ENCODE measurements at places on chromosomes 16 and 17.
A peak's percentile ranks its signal among the peaks of the same experiment; 100 is the strongest.

- DNase-seq: no peak
These were observed 54.1 kb downstream of the IGF2BP1 start for GRCh38 chr17:49051269-49051668.

DNA sequence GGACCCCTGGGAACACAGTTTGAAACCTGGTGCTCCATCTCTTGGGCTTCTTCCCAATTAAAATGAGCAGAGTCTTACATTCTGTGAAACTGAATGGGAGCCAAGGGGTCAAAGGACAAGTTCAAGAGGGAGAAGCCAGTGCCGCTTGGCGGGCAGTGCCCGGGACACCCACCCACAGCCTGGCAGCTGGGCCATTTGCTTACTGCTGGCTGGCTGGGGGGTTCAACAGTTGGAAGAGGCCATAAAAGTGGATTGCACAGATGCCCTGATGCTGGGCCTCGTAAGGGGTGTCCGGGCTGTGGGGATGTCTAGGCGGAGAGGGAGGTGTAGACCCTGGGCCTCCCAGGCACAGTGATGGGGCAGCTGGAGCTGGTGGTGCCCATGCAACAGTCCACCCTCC, 52.1 kb downstream of the CMIP start:
- no peak for DNase-seq

DNA sequence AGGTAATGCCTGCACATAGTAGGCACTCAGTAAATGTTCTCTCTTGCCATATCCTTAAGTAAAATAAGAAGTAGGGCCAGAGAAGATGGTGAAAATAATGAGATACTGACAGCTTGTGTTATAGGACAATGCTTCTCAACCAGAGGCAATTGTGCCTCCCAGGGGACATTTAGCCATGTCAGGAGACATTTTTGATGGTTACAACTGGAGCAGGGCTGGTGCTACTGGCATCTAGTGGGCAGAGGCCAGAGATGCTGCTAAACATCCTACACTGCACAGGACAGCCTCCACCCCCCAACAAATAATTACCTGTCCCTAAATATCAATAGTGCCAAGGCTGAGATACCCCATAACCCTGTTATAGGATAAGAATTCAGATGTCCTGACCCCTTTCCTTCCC, 1.7 kb downstream of the RAD51D start:
- peak; percentile 12 for DNase-seq

DNA sequence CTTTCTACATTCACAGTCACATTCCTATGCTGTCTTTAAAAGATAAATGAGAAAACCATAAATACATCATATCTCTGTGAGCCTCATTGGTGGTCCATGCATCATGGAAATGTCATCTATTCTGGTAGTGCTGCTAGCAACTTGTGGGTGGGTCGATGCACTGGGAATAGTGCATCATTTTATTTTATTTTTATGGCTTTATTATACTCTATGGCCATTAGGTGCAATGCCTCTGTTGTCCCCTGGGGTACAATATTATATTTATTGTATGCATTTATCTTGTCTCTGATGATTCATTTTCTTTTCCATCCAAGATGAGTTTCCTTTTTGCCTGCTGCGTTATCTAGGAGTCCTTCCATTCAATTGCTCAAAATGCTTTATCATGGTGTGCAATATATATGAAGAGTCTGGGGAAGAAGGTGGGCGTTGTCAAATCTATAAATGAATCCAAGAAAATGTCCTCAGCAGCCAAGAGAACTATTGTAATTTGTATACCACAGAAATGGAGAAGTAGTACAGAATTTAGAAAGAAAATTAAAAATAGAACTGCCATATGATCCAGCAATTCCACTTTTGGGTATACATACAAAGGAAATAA, 324.0 kb downstream of the KCNJ2 start:
- DNase-seq: no peak

DNA sequence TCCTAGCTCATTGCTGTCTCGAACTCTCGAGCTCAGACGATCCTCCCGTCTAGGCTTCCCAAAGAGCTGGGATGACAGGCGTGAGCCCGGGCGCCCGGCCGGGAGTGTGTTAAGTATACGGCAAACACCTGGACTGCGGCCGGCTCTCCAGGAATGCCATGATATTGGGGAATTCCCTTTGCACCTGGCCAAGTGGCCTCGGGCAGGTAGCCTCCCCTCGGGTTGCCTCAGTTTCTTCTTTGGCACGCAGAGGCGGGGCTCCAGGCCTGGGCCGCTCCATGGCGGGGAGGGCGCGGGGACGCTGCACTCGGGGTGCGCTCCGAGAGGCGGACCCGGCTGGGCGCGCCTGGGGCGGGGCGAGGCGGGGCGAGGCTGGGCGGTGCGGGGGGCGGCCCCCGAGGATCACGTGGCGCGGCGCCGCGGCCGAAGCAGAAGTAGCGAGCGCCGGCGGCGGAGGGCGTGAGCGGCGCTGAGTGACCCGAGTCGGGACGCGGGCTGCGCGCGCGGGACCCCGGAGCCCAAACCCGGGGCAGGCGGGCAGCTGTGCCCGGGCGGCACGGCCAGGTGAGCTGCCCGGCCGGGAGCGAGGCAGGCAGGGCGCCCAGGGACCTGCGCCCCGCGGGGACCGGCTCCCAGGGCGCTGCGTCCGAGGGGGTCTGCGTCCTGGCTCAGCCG, at the start of gene PLCG2:
TSS of gene PLCG2 (plus strand) at position 431 of the 675 bp plus-strand sequence. CDS start 6,699 bp downstream, outside the sequence.
- DNase-seq: peak; percentile 84

DNA sequence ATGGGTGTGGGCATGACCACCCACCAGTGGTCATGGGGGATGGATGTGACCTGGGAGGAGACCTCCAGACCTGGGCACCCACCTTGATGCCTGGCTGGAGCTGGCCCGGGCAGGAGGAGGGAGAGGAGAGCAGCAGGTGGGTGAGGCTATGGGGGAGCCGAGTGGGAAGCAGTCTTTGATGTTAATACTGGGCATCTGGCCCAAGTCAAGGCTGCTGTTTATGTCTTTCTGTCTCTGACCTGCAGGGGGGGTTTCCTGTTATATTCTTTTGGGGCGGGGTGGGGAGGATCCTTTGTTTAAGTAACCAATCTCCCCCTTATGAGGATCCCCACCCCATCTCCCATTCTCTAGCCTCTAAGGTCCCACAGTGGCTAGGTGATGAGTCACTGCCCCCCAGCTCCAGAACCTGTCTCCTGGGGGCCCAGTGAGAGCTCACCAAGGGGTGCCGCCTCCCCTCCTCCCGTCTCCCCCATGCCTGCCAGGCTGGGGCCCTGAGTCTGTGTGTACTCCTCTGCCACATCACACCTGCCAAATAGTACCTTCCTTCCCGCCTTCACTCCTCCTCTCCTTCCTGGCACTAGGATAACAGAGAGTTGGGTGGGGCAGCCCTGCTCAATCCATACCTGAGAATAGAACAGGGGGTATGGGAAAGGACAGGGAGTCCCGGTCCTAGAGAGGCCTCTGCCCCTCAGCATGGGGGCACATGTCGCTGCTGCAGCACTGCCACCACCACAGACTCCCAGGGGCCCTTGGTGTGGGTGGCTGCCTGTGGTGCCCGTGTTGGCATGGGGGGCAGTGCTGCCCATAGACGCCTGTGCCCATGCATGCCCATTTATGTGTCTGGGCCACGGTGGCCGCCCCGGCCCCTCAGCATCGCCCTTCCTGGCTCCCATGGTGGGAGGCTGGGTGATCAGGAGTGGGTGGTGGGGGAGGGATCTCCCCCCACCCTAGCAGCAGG, 7.3 kb downstream of the THRA start:
- peak; percentile 38 for DNase-seq

DNA sequence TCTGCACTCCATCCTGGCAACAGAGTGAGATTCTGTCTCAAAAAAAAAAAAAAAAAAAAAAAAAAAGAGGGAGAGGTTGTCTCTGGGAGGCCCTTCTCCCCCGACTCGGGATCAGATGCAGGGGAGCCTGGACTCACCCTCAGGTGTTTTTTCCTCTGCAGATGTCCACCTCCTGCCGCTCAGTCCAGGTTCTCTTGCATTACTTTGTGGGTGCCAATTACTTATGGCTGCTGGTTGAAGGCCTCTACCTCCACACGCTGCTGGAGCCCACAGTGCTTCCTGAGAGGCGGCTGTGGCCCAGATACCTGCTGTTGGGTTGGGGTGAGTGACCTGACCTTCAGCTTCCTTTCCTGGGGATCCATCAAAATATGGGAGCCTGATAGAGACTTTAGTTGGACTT, 34.1 kb downstream of the GLP2R start:
- no peak for DNase-seq

- DNase-seq: no peak
These were observed 32.3 kb upstream of the PVALEF start for GRCh38 chr17:81132770-81133723.

GRCh38 chr17:34730816-34731215, 151.4 kb downstream of the TMEM132E start:
- no peak for DNase-seq

DNA sequence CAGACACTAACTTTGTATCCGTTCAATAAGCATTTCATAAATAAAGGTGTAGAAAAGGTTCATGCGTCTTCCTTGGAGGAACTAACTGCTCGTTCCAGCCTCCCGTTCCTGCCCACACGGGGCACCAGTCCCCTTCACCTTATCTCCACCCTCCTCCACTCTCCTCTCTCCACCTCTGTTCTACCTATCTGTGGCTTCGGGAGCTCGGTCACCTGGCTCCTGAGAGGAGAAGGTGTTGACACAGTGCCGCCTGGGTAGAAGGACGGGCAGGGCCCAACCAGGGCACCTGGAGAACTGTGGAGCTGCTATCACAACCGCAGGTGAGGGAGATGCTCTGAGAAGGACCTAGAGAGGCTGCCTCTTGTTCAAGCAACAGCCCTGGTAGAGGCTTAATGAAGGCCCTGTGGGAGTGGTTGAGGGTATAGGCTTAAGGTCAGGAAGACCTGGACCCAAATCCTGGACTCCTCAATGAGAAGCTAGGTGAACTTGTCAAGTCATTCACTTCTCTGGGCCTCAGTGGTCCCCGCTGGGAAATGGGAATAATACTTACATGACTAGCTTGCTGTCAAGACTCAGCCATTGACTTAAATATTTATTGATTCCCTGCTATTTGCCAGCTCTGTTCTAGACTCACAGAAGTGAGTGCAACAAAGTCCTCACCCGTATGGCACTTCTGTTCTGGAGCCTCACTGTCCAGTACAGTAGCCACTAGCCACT, 9.6 kb upstream of the MINK1 start:
- DNase-seq: no peak

DNA sequence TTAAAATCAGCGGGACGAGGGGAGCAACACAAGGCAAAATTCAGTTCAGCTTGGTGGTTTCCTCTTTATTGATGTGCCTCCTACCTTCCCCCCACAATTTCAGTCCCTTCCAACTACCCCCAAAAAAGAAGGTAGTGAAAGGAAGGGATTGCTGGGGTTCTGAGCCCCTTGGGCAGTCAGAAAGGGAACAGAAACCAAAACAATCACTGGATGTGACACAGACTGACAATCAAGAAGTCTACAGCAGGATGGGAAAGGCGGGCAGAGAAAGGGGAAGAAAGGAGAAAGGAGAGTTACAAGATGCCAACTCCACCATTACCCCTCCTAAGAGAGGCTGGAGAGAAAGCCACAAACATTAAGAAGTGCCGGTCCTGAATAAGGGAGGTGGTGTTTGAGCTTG, 1.1 kb upstream of the PHF23 start:
- no peak for DNase-seq

- no peak for DNase-seq
These were observed 14.8 kb upstream of the GOSR2 start for GRCh38 chr17:46908068-46908737.

DNA sequence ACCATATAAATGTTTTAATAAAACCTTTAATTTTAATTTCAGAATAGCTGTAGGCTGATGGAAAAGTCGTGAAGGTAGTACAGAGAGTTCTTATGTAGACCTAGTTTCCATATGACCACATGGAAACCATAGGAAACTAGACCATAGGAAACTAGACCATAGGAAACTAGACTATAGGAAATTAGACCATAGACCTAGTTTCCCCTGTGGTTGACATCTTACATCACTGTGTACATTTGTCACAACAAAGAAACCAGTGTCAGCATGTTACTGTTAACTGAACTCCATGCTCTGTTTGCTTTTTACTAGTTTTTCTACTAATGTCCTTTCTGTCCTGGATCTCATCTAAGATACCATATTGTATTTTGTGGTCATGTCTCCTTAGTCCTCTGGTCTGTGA, 14.6 kb downstream of the NUDT7 start:
- no peak for DNase-seq

GRCh38 chr17:67628580-67629013, 89.1 kb upstream of the NOL11 start:
- no peak for DNase-seq

- no peak for DNase-seq
These were observed 320 bp upstream of the KRTAP4-2 start for GRCh38 chr17:41178341-41178740.

DNA sequence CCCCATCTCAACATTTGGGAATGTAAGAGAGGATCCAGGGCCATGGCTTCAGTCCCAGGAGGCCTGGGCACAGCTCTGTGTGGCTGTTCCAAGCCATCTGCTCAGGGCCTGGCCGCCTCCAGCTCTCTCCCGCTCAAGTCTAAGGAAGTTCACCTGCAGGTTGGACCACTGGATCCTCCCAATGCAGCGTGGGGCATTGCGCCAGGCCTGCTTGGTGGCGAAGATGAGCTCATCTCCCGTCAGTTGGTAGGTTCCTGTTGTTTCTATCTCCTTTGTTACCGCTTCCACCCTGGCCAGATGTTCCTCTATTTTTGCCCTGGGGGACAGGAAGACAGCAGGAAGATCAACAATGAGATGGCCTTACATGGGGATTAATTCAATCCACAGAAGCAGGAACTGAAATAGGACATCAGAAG, 17.5 kb downstream of the NOS2 start:
- no peak for DNase-seq

DNA sequence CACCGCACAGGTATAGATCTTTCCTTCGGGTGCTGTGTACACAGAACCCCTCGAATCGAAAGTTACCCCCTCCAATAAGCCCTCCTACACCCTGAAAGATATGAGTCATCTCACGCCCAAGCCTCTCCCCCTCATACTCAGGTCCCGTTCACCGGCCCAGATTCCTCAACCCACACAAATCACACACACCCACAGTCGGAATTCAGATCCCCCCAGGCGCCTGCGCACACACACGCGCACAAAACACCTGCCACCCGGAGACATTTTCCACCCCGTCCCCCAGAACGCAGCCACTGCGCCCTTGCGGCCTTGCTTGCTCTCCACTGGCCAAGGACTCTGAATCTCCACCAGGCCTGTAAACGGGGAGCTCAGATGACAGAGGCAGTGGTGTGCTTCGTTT, 4.9 kb downstream of the JPH3 start:
- DNase-seq: no peak

GRCh38 chr16:4523686-4524085, 14.9 kb downstream of the CDIP1 start:
- no peak for DNase-seq

GRCh38 chr17:82938873-82939620, 99.2 kb upstream of the ZNF750 start:
- DNase-seq: no peak

DNA sequence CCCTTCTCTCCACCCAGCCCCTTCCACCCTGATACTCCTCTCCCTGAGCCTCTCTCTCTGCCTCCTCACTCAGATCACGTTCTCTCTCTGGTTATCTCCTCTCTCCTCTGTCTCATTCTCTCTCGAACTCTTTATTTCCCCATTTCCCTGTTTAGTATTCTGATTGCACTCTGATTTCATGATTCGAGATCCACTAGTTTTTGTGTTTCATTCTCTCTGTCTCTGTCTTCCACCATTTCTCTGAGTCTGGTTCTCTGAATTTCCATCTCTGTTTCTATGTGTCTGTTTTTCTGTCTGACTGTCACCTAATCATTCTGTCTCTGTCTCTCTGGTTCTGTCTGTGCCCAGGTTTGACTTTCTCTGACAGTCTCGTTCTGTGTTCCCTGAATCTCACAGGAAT, 2.0 kb downstream of the SEZ6L2 start:
- DNase-seq: no peak

All from activated naive CD8-positive, alpha-beta T cell treated with anti-CD3 and anti-CD28 coated beads for 36 hours (primary cell).